GM12892 (cell line): ENCODE measurements at places on chromosomes 11 and 22.

- no peak for DNase-seq
These were observed 873 bp downstream of the OTOG start for GRCh38 chr11:17547932-17548331.

DNA sequence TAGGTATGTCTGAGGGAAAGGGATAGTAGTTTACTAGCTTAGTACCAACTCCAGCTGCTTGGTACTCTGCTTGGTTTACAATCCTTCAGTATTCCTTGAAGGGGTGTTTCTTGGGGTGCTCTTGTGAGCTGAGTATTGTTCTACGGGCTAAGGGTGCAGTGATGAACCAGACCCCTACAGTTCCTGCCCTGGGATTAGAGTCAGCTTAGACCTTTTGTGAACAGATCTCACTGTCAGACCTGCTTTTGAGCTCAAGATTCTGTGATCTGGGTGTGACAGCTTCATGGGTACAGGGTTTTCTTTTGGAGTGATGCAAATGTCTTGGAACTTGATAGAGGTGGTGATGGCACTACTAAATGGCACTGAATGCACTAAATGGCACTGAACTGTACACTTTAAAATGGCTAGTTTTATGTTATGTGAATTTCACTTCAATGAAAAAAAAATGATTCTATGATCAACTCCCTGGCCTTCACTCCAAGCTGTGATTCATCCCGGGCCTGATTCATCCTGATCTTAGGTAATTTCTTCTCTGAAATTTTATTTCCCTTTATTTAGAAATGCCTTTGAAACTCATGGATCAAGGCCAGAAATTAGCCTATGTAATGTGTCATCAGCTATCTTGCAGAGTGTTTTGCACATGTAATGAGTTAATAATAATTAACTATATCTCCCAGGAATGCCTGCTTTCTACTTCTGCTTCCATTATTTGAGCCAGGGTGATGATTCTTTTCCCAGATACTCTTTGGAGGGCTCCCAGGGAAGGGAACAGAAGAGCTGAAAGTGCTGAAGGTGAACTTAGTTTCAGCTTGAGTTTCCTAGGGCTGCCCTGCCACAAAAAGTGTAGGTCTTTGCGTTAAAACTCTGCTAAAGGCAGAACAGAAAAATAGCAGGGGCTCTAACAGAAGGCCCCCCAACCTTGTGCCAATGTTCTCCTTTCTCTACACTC, 87.9 kb downstream of the NCAM1 start:
- DNase-seq: no peak

- DNase-seq: no peak
These were observed 14.4 kb downstream of the IL18BP start for GRCh38 chr11:72012897-72013721.

- no peak for DNase-seq
These were observed 126.9 kb downstream of the CD44 start for GRCh38 chr11:35265755-35266454.

DNA sequence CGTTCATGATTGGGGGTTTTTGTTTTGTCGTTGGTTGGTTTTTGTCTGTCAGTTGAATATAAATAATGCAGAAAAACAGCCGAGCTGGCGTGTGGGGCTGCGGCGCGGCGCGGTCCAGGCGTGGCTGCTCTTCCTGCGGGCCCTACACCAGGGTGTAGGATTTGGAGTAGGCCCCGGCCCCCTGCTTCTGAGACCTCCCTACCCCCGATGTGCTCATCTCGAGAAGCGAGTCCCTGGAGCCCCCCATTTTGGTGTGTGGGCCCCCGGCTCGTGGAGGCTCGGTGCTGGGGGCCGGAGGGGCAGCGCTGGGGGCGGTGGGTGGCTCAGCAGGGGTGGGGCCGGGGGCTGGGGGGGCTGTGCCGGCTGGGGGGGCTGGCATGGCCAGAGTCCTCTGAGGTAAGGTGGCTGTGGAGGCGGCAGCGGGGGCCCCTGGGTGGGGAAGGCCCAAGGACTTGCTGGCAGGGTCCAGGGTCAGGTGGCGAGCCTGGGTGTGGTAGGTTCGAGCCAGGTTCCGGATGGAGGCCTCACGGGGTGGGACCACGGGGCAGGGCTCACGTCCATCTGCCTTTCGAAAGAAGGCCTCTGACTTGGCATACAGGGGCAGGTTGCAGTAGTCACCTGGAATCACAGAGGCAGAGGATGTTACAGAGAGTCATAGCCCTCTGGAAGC, 100.7 kb downstream of the CEP164 start:
- DNase-seq: no peak

GRCh38 chr11:65575568-65576231, at the start of gene EHBP1L1:
TSS of gene EHBP1L1 (plus strand) at chr11:65576053. CDS start at chr11:65576303, 250 bp downstream.
- peak; percentile 88 for DNase-seq

DNA sequence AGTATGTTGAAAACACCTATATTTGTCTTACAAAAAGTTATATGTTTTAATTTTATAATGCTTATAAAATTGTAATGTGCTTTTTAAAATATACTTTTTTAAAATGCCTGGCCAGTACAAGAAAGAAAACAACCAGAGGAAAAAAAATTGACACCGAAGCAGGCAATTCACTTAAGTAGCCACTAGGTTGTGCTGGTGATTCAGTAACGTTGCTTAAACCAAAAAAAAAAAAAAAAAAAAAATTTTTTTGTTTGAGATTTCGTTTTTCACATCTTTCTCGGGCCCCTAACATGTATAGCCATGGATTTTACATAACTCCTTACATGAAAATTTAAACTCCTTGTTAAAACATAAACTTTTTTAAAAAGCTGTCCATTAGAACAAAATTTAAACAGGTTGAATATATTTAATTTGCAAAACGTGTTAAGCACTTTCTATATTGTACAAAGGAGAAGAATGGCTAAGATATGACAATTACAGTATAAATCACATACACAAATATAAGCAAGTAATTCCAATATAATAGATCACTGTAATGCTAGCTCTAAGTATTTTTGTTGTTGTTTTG, 9.2 kb downstream of the OR8B4 start:
- DNase-seq: no peak

- DNase-seq: no peak
These were observed 76.9 kb downstream of the KCNJ1 start for GRCh38 chr11:128790196-128790595.

DNA sequence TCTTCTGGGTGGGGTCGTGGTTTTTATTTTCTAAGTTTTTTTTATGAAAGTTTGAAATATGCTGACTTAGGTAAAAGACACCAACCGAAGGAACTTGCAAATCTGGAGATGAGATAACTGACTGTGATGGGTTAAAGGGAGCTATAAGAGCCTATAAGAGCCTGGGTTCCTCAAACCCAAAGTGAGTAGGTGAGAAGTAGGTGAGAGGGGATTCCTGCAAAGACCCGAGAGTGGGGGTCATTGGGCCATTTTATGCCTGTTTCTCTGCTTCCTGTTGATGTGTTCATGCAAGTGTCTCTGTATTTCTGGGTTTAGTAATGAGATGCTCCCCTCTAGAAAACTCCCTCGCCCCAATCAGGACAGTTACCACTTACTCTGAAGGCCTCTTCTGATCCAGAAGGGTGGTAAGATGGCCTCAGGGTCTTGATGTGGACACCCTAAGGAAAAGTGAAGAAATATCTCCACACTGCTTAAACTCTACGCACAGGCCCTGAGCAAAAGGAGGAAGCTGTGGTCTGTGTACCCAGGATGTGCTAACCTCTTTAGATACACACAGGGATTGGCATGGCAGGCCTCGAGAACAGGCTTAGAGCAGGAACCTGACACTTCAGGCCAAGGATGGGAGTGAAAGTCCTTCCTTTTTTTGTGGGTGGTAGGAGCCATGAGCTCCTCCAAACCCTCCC, 1.8 kb downstream of the FLI1 start:
- no peak for DNase-seq

DNA sequence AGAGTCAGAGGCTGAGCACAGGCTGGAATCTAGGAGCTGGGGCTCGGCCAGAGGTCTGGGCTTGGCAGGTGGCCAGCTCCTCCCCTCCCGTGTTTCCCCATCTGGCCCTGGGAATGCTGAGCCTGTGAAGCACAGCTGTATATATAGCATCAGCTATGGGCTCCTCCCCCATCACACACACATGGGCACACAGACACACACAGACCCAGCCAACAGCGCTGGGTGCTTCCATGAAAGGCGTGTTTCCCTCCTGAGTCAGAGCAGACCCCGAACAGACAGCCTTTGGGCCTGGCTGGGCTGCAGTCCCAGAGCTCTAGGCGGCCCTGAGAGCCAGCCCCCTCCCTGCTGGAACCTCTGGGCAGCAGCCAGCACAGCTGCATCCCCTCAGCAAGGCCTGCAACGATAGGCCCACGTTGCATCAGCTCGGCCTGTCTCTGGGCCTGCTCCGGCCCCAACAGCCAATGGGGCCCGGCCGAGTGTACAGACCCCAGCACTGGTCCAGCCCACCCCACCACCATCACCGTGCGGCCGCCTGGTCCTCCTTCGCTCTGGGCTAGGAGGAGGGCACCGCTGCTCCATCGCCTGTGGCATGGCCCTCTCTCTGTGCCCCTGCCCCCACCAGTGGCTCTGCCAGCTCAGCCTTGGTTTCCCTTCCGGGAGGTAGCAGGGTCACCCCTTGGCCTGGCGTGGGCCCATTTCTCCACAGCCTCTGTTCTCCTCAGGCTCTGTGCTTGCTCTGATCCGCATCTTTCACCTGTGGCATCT, 7.6 kb upstream of the SERPINH1 start:
- no peak for DNase-seq

DNA sequence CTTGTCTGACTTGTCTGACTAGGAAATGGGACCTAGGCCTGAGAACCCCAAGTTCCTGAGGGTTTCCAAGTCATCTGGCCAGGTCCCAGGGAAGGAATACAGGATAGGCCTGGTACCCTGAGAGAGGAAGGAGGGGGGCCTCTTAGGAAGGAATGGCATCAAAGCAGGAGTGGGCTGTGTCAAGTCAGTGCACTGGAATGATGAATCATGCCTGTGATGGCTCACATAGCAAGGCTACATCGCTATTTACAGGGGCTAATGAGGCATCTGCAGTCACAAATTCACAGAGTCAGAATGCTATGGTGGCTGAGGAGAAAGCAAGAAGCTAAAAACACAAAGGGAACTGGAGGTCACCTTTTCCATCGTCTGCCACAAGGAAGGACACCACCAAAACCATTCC, 247.3 kb downstream of the NXPE2 start:
- DNase-seq: no peak

DNA sequence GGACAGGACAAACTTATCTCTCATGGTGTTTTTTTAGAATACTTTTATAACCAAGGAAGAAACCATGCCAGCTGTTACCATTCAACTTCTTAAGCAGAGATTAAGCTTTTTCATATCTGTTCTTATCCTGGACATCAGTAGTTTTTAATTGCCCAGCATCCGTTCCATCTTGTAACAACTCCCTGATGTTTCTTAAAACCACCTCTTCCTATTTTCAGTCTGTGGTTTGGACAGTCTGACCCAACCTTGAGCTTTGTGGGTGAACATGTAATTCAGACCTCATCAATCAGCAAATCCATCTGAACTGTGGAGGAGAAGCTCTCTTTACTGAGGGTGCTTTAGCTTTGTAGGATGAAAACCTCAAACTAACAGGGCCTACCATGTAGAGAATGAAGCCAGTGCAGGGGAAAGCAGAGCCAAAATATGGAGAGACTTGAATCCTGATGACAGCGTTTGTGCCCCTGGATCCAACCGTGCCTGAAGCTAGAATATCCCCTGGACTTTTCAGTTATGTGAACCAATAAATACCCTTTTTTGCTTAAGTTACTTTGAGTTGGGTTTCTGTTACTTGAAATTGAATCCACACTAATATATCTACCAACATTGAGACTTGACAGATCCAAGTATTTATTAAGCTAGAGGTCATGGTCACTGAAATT, 9.4 kb downstream of the TUG1 start:
- no peak for DNase-seq

DNA sequence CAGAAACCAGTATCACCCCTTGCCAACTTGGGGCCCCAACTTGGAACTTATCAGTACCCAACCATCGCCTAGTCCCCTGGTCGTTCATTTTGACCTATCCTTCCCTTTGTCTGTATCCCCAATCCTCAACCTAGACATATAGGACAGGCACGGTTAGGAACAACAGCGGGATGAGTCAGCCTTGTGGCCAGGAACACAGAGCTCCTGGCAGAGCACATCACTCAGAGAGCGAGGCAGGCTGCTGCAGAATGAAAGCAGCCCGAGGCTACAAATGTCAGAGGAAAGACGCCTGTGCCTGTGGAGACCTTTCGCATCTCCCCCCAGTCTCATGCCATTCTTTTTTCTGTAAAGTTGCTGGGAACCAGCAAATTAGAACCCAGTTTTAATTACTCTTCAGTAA, 14.6 kb downstream of the DKK3 start:
- no peak for DNase-seq

DNA sequence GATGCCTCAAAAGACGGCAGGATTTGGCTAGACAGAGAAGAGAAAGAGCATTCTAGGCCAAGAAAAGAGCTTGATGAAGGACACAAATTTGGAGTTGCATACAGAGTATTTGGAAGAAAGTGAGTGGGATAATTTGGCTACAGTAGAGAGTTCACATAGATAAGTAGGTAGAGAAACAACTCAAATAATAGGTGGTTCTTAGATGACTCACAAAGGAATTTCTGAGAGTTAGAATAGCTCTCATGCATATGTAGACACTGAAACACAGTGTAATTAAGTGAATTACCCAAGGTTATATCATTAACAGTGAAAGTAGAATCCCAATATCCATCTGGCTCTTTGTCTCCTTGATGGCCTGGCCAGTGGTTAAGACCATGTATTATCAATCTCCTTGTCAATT, 228.6 kb upstream of the DDI1 start:
- no peak for DNase-seq

- no peak for DNase-seq
These were observed 387.1 kb downstream of the SOX6 start for GRCh38 chr11:15969281-15969680.

GRCh38 chr11:133072858-133073582, 459.3 kb downstream of the OPCML start:
- DNase-seq: no peak

GRCh38 chr11:72719144-72719543, 33.1 kb downstream of the ARAP1 start:
- no peak for DNase-seq

DNA sequence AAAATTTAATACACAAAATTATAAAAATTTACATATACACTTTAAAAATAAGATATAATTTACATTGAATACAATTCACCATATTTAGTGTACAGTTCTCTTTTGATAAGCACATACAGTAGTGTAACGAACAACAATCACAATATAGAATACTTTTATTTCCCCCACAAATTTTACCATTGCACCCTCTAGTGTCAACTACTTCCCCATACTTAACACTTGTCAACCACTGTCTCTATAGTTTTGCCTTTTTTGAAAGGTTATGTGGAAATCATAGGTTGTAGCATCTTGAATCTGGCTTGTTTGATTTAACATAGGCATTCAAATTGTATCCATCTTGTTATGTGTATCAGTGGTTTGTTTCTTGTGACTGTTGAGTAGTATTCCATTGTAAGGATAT, 21.3 kb upstream of the PANX1 start:
- DNase-seq: no peak

DNA sequence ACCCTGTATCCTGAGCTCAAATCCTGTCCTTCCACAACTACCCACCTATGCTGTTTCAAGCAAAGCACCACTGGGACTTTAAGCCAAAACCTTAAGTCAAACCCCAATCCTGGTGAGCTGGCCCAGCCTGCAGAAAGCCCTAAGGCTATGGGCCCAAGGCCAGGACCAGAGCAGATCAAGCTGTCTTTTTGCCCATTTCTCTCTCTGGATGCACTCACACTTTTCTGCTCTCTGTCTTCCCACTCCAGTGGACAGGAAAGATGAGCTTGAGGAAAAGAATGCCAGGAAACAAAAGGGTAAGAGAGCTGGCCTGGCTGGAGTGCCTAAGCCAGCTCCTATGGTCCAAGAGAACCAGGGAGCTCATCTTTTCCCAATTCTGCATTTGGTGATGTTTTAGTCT, 284.3 kb upstream of the ISX start:
- DNase-seq: no peak
